Epithelial cell of proximal tubule (primary cell): ENCODE measurements at places on chromosomes 12 and 14. TPM values are rescaled to one million over a fixed set of nuclear protein-coding genes. Genes with fewer than 3 reads are reported as not detected.

The HVCN1 gene
- total RNA-seq: 1.4 and 2.5 TPM in 2 replicates

The MIP gene
- not detected in 2 replicates for total RNA-seq

The TAS2R7 gene
- not detected in 2 replicates for total RNA-seq

The TNFAIP2 gene
- total RNA-seq: 58.5 and 155 TPM in 2 replicates

The OR4E2 gene
- total RNA-seq: not detected in 2 replicates

The KLHL42 gene
- total RNA-seq: 16.9 TPM in 2 replicates

The ASCL1 gene
- total RNA-seq: not detected in 2 replicates

The RABGGTA gene
- total RNA-seq: 32.7 and 39.0 TPM in 2 replicates

The SAV1 gene
- total RNA-seq: 29.0 and 32.6 TPM in 2 replicates

The NABP2 gene
- total RNA-seq: 22.7 and 60.8 TPM in 2 replicates

The NYNRIN gene
- 3.4 and 6.2 TPM in 2 replicates for total RNA-seq

The ANO2 gene
- 1.2 and 1.7 TPM in 2 replicates for total RNA-seq

The CIDEB gene
- 2.0 and 3.6 TPM in 2 replicates for total RNA-seq
